Stimulated activated CD8-positive, alpha-beta memory T cell treated with anti-CD3 and anti-CD28 coated beads, Interleukin-15, amount 100 ng/mL, for 48 hours (primary cell): ENCODE measurements at places on chromosomes 6 and 20.

- no peak for DNase-seq
These were observed 52.3 kb upstream of the IFNGR1 start for GRCh38 chr6:137271245-137272183.

DNA sequence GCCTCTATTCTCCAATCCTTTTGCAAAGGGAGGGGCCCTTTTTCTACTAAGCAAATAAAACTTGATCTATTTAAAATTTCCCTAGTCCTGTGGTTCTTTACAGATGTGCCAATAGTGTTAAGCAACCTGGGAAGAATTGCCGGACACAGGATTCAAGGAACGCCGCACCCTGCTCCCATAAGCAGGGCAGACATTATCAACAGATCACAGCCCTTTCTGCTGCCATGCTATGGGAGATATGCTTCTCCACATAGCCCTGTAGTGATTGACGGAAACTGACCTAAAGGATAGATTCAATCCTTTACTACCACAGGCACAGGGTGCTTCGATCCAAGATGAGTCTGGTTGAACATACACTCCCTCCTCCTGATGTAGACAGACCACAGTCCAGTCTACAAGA is 118.4 kb upstream of the TRAF3IP2 start:
- DNase-seq: no peak

GRCh38 chr20:51318058-51318949 is 224.2 kb downstream of the NFATC2 start:
- DNase-seq: peak; percentile 33

GRCh38 chr6:42527204-42527603 is 36.6 kb upstream of the UBR2 start:
- no peak for DNase-seq

GRCh38 chr6:70717038-70717801 is 49.5 kb downstream of the SMAP1 start:
- DNase-seq: no peak

DNA sequence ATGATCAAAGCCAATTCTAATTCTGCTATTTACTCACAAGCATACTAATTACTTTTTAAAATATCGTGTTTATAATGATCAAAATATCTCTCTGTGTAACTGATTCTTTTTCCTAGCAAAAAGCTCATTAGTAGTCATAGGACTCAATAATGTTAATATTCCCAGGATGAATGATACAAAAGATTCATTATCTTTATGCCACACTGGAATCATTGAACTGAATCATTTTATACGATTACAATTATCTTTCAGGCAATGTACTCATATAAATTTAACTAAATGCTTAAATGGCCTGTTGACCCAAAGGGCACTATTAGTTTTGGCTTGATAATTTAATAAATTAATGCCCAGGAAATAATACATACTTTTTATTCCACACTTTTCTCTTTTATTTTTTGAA is 96.3 kb downstream of the EYS start:
- DNase-seq: no peak

DNA sequence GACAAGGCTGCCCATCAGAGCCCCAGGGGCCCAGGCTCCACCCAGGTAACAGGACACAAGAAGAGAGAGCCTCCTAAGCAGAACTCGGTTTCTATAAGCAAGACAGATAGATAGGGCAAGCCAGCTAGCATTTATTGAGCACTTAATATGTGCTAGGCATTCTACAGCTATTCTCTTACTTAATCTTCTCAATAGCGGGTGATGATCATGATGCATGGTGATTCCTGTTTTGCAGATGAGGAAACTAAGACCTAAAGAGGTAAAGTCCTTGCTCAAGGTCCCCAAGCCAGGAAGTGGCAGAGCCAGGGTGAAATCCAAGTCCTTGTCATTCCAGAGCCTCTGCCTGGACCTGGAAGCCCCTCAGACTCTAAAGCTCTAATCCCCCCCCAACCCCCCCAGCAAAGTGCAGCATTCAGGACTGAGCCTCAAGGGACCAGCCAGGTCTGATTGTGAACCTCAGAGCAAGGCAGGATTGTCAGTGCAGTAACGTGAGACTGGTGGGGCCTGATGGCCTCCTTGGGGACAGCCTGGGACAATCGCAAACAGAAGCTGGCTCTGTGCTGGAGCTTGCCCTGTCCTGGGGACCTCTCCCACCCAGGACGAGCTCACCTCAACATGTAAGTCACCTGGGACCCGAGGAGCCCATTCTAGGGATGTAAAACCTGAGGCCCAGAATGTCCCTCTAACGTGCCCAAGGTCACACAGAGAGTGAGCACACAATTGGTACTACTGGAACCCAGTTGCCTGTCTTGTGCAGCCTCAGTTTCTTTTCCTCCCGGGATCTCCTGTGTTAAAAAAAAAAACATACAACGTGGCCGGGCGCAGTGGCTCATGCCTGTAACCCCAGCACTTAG is 48.4 kb upstream of the PTGIS start:
- no peak for DNase-seq

DNA sequence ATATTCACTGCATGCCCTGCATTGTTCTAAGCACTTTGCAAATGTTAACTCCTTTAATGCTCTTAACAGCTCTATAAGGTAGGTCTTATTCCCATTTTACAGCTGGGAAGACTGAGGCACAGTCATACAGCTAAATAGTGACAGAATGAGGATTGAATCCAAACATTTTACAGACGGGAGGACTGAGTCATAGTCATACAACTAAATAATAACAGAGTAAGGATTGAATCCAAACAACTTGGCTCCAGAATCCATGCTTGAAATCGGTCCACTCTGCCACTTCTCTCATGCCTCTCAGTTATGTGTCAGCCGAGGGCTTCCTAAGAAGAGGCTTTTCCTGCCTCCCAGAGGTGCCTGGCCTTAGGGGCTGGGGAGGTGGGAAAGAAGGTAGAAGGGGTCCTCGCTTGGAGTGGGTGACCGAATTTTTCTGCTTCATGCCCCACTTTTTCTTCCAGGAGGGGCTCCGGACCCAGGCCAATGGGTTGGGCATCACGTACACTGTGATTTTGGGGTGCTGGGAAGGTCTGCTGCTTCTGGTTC is 137.4 kb upstream of the RNF24 start:
- no peak for DNase-seq

DNA sequence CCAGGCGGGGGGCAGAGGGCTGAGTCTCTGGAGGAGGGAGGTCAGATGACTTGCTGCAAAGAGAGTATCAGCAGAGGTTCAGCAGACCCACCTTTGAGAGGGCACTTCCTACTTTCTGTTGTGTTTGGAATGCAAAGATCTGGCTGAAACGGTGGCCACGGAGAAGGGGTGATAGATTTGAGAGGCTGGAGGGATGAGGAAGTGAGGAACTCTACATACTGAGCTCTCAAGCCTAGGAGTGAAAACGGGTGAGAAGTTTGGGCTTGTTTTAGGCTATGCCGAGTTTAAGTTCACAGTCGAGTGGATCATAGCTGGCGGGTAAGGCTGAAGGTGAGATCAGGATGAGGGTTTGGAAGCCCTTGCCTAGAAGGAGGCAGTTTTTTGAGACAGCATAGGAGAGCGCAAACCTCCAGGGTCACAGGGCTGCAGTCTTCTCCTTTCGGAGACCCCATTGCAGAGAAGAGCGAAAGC is 477 bp upstream of the ITPA start:
- no peak for DNase-seq

- no peak for DNase-seq
These were observed 586.5 kb downstream of the EPM2A start for GRCh38 chr6:145148776-145149175.

- no peak for DNase-seq
These were observed 61.4 kb upstream of the UFL1 start for GRCh38 chr6:96460052-96460700.

DNA sequence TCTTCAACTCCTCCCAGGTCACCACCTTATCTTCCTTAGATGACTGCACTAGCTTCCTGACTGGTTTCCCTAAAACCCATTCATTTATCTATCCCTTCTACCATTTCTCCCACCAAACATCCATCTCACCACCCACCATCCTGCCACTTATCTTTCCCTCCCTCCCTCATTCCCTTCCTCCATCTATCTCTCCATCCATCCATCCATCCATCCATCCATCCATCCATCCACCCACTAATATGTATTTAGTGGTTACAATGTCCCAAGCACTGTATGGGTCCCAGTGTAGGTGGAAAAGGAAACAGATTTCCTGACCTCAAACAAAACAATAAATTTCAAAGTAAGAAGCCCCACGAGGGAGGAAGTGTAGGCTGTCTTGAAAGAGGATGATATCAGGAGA is 59.3 kb upstream of the APCDD1L start:
- no peak for DNase-seq

DNA sequence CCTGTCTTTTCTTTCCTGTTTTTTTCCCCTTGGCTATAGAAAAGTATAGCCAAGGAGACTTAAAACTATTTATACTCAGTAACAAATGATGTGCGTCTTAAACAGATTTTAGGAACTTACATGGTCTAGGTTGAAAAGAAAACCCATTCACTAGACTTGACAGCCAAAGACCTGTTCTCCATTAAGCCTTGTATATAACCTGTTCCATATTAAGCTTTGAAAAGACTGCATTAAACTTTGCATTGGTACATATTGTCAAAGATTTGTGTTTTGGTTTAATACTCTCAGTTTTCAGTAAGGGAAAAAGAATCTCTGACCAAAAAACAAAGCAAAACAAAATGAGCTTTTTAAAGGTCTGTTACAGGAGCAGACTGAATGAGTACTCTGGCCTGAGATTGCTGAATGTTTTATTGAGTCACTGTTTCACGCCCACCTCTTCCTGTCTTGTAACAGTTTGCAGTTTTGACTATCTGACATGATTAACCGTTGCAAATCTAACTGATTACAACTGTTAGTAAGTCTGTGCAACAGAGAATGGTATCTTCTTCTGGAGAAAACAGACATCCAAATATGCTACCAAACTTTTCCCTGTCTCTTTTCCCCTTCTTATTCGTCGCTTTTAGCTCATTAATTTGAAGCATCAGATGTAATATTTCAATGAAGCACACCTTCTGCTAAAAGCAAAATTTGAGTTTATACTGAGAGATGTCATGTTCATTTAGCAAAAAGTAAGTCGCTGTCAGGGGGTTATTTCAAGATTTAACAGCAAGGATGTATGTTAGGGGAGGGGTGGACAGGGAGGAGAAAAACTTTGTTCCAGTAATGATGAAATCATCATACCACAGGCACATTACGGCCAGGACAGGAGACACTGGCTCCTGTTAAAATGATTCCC is 59.1 kb upstream of the SUPT3H start:
- no peak for DNase-seq

DNA sequence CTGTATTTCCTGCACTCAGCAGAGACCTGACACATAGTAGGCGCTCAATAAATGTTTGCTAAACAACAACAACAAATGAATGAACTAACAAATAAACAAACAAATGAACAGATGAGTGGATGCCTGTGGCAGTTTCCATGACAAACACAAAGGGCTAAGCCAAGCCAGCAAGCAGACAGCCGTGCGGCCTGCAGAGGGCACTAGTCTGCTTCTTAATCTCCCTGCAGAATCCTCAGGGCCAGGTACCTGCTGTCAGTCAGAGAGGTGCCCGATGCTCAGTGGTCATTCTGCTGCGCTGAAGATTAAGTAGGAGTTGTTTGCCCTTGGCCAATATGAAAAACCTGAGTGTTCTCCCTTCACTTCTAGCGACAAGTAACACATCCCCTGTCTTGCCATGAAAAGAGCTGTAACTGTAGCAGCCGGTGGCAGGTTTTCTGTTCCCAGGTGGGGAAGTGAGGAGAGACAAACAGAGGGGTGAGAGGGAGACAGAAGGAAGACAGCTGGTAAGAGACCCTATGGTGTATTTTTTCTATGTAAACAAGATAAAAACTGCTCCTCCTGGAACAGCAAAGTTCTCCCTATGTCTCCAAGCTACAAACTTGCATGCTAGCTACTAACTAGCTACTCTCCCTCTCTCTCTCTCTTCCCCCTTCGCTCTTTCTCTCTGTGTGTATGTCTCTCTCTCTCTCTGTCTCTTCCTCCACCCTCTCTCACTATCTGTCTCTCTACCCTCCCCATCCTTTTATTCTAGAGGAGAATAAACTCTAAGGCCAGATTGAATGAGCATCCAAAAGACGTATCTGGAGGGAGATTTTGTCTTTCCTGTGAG is at the start of gene MC3R:
Gene MC3R, plus strand, starts transcription at position 779 of the 829 bp plus-strand sequence. CDS start 112 bp downstream, outside the sequence.
- DNase-seq: peak; percentile 9
